CD8-positive, alpha-beta memory T cell (primary cell): ENCODE measurements at places on chromosomes 12 and 14.

- no peak for DNase-seq
Measured at GRCh38 chr14:101500061-101500460, 61.2 kb upstream of the DIO3 start.

- peak; percentile 36 for DNase-seq
Measured at GRCh38 chr14:106556665-106557289, 1030.4 kb downstream of the TMEM121 start.

DNA sequence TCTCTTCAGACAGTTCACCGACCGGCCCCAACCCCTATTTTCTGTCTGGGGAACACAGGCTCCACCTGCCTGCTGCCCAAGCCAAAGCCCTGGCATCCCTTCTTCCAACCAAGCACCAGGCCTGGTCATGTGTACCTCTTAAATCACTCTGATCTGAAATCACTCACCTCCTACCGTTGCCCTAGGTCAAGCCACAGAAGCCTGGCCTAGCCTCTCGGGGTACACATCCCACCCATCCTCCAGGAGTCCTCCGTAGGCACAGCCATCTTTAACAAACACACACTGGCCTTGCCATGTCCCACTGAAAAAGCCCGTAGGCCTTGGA lies 81.8 kb downstream of the IRF2BPL start:
- DNase-seq = no peak

- peak; percentile 5 for DNase-seq
Measured at GRCh38 chr12:12072064-12072760, 1.5 kb downstream of the BCL2L14 start.

GRCh38 chr12:24803430-24804245 lies 145.3 kb downstream of the BCAT1 start:
- no peak for DNase-seq

GRCh38 chr12:131862994-131863710 lies 31.3 kb upstream of the ULK1 start:
- DNase-seq = no peak

DNA sequence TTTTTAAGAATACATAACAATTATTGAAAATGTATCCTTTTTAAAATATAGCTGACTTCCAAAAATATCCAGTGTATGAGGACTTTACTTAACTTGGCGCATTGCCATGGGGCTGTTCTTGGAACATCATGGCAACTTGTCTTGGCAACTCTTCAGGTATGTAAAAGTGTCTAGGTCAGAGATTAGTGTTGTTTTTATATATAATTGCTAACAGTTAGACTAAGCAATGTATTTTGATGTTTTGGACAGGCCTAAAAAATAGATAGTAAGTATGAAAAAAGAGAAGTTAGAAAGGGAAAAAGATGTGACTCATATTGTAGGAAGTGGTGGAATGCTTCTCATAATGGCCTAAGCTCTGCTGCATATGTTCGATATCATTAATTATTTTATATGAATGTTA lies 70.9 kb downstream of the MON2 start:
- no peak for DNase-seq

- peak; percentile 69 for DNase-seq
Measured at GRCh38 chr12:89880690-89881350, 172.2 kb upstream of the ATP2B1 start.

DNA sequence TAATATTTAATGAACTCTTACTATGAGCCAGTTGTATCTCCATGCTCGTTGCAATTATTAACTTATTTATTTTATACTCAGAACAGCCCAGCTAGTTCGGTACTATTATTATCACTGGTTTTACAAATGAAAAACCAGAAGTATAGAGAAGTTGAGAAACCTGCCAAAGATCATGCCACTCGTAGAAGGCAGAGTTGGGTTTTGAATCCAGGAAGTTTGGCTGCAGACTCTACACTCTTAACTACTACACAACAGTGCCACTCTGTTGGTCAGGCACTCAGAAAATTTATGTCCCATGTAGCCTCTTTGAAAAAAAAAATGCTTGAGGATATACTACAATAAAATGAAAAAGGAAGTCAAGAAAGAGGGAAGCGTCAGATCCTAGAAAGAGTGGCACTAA lies 71.5 kb upstream of the ARID2 start:
- DNase-seq = no peak

GRCh38 chr14:104268295-104268694 lies 129.9 kb downstream of the KIF26A start:
- DNase-seq = no peak

GRCh38 chr14:77601846-77602619 lies 14.4 kb downstream of the SPTLC2 start:
- DNase-seq = no peak

DNA sequence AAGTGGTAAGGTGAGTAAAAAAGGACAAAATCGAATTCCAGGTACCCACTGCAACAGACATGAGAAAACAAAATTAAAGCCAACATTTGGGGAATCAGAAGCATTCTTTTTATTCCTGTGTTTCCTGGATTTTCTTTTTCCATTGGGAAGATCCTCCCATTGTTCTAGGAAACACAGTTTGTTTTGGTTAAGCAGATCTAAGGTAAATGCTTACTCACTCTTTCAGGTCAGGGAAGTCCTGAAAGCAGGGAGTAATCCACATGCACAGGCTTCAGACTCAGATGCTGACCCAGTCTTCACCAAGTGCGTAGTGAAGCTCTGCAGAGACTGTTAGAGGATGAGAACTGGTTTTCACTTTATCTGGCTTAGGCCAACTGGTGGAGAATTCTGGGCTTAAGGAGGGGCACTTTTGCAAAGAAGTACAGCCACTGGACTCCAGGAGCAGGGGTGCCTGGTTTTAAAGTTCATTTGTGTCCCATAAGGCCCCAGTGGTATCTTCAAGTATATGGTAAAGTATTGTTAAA lies 57.7 kb downstream of the RPAP3 start:
- DNase-seq = no peak

- peak; percentile 59 for DNase-seq
Measured at GRCh38 chr14:54805445-54806322, 96.9 kb downstream of the GCH1 start.

DNA sequence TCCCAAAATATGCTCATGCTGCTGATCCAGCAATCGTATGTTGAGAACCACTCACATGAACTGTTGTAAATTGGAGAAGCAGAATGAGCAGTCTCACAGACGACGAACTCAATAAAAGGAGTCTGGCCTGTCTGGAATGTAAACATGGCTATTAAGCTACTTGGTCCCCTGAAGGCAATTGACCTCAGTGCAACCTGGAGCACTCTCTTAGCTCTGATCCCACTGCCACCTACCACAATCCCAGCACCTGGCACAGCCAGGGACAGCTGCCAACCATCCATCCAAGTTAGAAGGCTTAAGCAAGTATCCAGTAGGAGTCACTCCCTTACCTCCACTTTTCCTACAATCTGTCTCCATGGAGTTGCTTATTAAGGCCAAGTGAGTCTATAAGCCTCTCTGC lies 406.9 kb upstream of the CLEC14A start:
- no peak for DNase-seq

DNA sequence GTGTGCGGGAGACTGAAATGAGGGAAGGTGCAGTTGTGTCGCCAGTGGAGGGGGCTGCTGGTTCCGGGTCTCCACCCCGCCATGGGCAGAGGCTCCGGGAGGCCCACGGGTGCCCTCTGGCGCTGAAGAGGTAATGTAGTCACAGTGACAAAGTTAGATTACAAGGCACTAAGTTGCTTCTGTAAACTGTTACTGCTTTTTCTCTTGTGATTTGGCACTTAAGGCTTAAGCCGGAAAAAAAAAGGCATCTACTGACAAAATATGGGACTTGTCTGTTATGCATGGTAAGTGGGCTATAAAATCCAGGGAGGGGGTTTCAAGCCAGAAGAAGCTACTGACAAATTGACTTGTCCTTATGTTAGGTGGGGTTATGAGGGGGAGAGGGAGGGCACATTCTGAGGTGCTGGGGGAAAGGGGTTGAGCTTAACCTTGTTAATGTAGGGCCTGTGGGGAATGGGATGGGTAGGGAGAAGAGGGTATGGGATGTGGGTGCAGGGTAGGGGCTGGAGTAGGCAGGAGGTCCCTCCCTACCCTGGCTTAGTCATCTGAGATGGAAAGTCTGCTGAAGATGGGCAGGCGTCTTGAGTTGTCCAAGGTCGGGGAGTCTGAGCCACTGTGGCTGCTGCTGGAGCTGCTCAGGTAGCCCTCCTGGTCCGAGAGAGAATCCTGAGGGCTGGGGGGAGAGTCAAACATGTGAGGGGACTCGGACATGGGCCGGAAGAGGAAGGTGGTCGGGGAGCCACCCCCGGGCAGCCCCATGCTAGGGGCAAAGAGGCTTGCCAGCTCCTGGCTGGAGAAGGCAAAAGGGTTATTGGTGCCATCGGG lies 3.7 kb downstream of the ZFP36L1 start:
- peak; percentile 93 for DNase-seq

- DNase-seq = no peak
Measured at GRCh38 chr12:57151741-57152630, 4.6 kb upstream of the LRP1-AS start.

DNA sequence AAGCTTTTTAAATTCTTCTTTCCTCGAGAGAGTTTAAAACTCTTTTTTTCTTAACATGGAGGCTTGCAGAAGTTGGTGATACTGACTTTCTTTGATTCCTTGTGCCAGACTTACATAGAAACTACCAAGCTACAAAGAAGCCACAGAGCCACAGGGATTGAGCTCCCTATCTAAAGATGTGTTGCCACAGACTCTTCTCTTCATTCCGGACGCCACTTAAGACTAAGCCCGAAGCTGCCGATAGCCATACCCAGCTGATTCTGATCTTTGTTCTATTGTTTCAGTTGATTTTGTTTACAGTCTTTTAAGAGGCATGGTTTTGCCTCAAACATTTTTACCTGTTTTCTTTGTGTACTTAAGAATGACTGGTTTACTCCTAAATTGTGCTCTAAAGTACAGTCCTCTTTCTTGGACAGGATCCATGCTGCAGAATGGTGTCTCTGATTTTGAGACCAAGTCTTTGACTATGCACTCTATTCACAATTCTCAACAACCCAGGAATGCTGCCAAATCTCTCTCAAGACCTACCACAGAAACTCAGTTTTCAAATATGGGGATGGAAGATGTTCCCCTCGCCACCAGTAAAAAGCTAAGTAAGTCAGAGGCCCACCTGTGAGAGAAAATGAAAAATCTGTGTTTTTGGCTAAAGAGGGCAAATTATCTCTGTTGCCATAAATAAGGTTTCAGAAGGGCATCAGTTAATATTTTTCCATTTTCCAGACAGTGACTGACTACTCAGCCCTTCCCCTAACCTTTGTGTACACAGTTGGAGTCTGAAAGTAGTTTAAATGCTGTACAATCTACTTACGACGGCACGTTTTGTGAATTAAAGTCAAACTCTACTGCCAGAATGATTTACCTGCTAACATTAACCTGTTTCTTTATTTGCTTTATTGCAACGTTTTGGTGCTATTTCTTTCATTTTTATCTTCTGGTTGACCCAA lies 42.1 kb upstream of the KCNH3 start:
- no peak for DNase-seq

GRCh38 chr14:73764406-73765280 lies 50.5 kb upstream of the PNMA1 start:
- DNase-seq = no peak

- no peak for DNase-seq
Measured at GRCh38 chr12:122058549-122059149, 19.9 kb upstream of the MLXIP start.

GRCh38 chr12:59122784-59123183 lies 202.5 kb upstream of the LRIG3 start:
- DNase-seq = no peak

DNA sequence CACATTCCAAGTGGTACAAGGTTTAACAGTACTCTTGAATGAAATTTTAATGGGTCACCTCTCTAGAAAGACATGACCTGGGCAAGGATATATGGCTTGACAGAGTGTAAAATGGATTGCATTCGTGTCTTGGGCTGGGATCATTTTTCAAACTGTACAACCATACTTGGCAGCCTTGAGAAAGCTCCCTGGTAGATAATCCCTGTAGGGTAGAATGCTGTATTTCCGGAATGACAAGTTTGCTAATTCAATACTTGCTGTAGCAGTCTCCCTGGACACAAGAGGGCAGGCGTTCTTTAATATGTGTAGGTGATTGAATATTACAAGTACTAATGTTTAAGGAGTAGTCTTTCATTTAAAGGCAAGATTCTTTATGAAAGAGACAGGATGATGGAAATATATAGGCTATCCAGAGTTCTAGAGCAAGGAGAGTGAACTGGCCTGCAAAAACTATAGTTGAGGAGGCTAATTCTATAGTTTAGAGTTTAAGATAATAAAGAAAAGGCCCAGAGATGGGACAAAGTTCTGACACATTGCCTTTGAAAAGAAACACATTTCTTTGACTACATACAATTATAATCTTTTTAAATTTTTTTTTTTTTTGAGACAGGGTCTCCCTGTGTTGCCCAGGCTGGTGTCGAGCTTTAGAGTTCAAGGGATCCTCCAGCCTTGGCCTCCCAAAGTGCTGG lies 53.4 kb downstream of the PLBD1 start:
- DNase-seq = no peak

- DNase-seq = no peak
Measured at GRCh38 chr14:28754209-28754985, 12.2 kb upstream of the FOXG1 start.

- no peak for DNase-seq
Measured at GRCh38 chr12:107429006-107429705, 256.4 kb upstream of the PWP1 start.

DNA sequence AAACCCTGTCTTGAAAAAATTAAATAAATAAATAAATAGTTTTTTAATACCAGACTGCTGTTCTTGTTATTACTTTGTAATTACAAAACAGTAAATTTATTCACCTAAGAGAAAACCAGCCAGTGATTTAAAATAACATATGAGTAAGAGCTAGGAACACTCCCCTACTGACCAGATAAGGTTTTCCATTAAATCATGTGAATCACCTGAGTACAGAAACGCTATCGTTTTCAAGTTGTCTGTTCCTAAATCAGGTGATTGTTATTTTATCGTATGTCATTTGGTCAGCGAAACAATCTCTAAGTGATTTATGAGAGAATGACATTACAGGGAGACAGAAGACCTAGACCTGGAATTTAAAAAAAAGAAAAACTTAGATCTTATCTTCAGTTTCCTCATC lies 47.3 kb downstream of the RPS29 start:
- no peak for DNase-seq

DNA sequence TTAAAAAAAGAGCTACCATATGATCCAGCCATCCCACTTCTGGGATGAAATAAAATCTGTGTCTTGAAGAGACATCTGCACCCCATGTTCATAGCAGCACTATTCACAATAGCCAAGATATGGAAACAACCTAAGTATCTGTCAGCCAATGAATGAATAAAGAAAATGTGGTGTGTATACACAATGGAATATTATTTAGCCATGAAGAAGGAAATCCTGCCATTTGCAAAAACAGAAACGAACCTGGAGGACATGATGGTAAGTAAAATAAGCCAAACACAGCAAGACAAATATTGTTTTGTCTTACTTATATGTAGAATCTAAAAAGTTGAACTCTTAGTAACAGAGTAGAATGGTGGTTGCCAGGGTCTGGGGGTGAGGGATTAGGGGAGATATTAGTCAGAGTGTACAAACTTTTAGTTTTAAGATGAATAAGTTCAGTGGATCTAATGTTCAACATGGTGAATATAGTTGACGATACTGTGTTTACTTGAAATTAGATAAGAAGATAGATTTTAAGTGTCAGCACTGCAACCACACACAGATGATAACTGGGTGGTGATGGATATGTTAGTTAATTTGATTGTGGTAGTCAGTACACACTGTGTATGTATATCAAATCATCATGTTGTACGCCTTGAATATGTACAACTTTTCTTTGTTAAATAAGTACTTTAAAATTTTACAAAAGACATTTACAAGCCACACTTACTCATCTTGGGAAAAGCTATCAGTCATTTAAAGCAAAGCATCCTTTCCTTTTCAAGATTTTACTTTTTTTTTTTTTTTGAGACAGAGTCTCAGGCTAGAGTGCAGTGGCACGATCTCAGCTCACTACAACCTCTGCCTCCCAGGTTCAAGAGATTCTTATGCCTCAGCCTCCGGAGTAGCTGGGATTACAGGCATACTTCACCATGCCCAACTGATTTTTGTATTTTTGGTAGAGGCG lies 89.9 kb downstream of the BICD1 start:
- no peak for DNase-seq
